ENCODE measurements at places on chromosomes 13 and 19.
A peak's percentile ranks its signal among the peaks of the same experiment; 100 is the strongest.

- DNase-seq, result no peak
Measured at GRCh38 chr13:50098693-50099092, 83.4 kb downstream of the KCNRG start.

- no peak for DNase-seq
Measured at GRCh38 chr13:41494202-41494601, 36.9 kb downstream of the RGCC start.

DNA sequence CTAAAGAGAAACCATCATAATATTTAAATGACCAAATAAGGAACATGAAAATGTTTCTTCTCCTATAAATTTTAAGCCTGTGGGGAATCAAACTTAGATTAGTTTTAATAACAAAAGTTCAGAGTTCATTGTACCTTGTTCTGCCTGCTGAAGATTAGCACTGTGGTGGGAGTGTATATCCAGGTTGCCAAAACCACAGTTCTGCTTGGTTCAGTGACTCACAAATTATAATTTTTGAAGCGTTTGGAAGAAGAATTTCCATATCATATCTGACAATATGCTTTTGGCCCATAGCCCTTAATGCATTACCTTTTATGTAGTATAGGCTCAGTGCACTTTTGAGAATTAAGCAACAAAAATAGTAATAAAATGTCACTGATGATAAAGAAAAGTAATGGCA is 545.2 kb downstream of the GPC6 start:
- DNase-seq, result no peak

- peak; percentile 9 for DNase-seq
Measured at GRCh38 chr13:28864544-28864943, 44.4 kb downstream of the MTUS2 start.

- DNase-seq, result no peak
Measured at GRCh38 chr13:112222971-112223370, 153.2 kb upstream of the SPACA7 start.

DNA sequence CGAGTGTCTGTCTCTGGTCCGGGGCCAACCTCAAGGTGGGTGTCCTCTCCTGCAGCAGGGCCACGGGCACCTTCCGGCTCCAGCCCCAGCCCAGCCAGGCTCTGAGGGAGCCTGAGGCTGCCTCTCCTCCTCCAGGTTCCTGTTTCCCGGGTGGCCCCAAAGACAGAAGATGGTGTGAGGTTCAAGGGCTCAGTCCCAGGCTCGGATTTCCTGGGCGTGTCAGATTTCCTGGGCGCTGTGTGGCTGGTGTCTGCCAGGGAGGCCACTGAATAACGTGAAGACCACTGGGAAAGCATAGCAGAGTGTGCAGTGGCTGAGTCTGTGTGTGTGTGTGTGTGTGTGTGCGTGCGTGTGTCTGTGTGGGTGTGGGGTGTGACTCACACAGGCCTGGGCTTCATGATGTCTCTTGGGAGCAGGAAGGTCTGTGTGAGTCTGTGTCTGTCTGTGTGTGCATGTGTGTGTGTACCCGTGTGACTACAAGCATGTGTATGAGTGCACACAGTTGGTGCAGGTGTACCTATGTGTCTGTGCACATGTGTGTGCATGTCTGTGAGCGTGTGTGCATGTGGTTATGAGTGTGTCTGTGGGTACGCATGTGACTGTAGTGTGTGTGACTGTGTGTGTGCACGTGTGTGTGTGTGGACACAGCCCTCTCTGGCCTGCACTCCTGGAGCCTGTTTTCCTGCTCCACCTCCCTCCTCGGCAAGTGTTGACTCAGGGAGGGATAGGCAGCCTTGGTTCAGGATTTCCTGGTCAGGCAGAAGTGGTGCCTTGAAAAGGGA is 28.3 kb downstream of the CEBPA start:
- no peak for DNase-seq

DNA sequence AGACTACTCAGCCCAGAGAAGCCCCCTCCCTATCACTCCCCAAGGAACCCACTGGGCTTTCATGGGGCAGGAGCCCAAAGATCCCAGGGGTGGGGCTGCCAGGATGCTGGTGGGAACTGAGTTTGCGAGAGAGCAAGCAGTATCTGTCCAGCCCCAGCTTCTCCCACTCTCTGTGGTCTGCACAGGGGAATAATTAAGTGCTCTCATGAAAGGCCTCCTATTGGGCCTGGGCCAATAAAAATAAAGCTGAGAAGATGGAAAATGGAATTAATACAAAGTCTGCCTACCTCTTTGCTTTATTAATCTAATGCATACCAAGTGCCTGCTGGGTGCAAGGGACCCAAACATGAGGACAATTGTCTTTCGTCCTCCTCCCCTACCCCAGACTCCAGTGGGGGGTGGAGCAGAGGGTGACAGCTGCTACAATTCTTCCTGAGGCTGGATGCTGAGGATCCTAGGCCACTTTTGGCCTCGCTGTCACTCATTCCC is 5.4 kb downstream of the DDX39A start:
- no peak for DNase-seq

DNA sequence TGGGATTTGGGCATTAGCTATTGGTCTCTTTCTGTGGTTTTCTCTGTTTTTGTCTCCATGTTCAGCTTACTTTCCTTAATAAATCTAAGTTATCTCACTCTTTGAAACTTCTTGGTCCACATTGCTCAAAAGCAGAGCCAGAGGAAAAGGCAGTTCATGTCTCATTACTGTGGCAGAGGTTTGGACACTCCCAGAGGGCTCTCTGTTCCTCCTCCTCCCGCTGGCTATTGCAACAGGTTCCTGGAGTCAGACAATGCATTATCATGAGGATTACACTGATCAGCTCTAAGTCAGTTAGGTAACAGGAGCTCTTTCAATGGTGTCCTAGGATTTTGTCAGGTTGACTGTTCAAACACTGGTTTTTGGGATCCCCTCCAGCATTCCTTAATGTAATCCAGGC is 298.8 kb downstream of the NDFIP2 start:
- DNase-seq, result no peak

DNA sequence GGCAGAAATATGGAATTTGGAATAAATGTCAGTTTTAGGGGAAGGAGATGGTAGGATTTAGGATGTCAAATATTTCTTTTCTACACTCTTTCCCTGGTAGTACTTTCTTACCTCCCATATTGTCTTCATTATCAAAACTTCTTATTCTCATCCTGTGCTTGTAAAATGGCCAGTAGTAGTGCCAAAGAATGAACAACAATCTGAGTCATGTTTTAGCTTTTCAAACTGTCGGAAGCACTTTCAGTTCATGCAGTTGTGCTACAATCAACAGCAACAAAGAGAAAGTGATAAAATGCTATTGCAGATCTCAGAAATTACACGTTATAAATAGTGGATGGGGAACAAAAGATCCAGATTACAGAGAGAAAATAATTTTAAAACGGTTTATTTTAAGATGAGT is 193.7 kb upstream of the RXFP2 start:
- no peak for DNase-seq

DNA sequence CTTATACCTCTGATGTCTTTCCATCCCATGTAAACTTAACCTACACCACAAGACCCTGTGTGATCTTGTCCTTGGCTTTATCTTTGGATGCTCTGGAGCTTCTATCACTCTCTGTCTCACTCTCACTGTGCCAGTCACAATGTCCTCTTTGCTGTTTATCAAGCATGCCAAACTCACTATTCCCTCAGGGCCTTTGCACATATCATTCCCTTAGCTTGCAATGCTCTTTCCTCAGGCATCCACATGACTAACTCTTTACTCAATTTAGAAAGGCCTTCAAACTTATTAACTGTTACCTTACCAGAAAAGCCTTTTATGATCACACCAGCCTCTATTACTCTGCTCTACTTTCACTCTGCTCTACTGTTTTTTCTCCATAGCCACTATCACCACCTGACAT is 354.1 kb downstream of the RFC3 start:
- no peak for DNase-seq

- no peak for DNase-seq
Measured at GRCh38 chr13:46355088-46355468, 32.0 kb downstream of the RUBCNL start.

- DNase-seq, result no peak
Measured at GRCh38 chr13:60520902-60521569, 124.0 kb downstream of the TDRD3 start.

DNA sequence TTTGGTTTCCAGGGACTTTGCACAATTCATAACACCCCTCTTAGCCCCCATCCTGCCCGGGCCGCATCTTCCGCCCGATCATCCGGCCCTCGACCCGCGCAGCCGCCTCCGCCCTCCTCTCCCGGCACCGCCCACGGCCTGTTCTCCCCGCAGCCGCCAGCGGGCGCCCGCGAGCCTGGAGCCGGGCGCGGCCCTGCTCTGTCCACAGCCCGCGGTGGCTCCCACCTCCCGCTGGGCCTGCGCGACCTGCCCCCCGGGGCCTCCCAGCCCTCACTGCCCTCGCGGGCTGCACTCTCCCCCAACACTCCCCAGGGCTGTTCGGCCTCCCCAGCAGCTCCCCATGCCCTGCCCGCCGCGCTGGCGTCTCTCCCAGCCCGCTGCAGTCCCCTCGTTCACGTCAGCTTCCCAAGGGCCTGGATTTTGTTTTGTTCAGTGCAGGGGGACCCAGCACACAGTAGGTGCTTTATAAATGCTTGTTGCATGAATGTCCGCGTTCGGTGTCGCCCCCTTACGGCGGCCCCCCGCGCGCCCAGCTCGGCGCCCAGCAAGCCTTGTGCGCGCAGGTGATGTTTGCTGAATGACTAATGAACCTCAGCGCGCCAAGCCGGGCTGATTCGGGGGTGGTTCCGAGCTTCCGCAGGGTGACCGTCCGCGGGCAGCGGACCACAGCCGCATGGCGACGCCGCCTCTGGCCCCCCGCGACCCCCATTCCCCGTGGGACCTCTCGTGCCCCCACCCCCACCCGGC is 4.6 kb upstream of the APC2 start:
- DNase-seq, result peak; percentile 82

- DNase-seq, result no peak
Measured at GRCh38 chr19:32296694-32297093, 48.7 kb upstream of the ZNF507 start.

GRCh38 chr19:28401739-28402424 is 811.1 kb downstream of the UQCRFS1 start:
- DNase-seq, result no peak

DNA sequence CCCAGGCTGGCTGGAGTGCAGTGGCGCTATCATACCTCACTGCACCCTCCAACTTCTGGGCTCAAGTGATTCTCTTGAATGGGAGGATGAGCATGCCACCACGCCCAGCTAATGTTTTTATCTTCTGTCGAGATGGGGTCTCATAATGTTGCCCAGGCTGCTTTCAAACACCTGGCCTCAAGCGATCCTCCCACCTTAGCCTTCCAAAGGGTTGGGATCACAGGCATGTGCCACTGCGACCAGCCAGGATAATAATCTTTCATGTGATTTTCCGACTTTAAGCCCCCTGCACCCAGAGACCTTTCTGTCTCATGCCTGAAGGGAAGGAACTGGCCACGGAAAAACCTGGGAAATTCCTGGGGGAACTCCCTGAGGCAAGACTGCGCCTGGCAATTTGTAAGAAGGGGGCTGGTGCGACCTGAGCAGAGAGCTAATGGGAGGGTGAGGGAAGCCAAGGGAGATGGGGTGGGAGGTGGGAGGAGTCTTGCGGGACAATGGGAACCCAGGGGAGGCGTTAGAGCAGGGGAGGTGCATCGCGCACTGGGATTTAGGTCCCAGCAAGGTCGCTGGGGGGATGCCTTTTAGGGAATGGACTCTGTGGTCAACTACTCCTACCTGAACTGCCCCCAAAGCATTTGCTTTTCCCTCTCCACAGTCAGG is 1.2 kb upstream of the CCDC124 start:
- no peak for DNase-seq

- no peak for DNase-seq
Measured at GRCh38 chr13:74769333-74769732, 635.1 kb upstream of the KLF12 start.

- no peak for DNase-seq
Measured at GRCh38 chr13:76016799-76017400, 380.8 kb downstream of the LMO7 start.

GRCh38 chr19:41955521-41955920 is 3.6 kb downstream of the RABAC1 start:
- no peak for DNase-seq

DNA sequence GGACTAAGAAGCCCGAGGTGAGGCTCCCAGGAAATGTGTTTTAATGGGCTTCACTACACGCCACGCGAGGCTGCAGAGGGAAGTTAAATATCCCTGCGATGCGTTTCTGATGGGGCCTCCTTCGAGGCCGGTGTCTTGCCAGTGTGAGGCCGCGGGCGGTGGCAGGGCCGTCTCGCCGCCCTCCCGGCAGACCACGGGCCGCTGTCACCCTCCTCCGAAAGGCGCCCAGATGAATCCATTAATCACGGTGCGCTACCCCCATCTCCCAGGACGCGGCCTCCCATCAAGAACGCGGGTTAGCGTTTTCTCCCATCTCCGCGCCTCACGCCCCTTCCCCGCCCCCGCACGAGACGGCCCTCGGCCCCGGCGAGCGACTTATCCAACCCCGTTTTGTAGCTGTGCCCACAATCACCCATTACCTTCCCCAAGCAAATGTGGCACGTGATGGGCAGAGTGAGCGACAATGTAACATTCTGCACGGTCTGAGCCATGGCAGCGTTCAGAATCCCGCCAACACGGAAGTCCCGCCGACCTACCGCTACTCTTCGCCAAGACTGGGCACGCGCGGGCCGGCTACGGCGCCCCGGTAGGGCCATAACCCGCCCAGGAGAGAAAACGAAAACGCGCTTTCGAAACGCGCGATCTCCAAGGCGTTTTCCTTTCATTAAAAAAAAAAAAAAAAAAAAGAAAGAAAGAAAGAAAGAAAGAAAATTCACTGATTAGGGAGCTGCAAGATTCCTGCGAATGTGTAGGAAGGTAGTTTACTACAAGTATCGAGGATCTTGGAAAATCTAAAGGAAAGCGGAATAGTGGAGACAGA is at the start of gene OBI1:
Gene OBI1 (minus strand): TSS at position 526 of the 820 bp plus-strand sequence. CDS start 35 bp downstream, at position 491.
- DNase-seq, result peak; percentile 95

GRCh38 chr19:38946229-38947010 is 15.7 kb downstream of the MRPS12 start:
- no peak for DNase-seq

DNA sequence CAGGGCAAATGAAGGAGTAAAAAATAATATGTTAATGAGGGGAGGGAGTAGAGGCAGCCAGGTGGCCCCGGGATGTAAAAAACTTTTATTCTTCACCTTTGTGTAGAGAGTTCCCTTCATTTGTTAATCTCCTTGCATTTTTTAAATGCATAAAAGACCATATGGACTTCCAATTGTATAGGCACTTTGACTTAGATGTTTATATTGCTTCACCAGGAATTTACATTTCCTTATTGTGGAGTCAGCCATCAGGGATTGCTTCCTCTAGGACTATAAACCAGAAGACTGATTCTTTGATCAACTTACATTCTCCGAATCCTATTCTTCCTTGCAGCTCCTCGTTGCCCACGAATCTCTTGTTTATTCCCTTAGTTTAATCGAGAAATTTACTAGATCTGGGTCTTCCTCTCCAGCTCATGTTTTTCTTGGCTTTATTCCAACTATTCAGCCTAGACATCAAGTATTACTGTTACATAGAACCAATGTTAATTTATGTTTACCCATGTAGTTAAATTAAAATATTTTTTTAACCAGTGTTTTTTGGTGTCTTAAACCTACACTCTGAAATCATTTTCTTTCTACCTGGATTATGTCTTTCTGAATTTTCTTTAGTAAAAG is 1187.0 kb upstream of the SLC10A2 start:
- DNase-seq, result no peak

GRCh38 chr13:112839356-112840105 is 129.5 kb upstream of the MCF2L start:
- DNase-seq, result no peak

Data from GM06990 (cell line).